Fibroblast of the aortic adventitia (primary cell): ENCODE measurements at places on chromosomes 5 and 9. TPM values are rescaled to one million over a fixed set of nuclear protein-coding genes. Genes with fewer than 3 reads are reported as not detected.
A peak's percentile ranks its signal among the peaks of the same experiment; 100 is the strongest.

The SMIM33 gene
- total RNA-seq = not detected in 2 replicates

The AQP7 gene
- total RNA-seq = 0.09 TPM in 1 of 2 replicates, not detected in the other

- DNase-seq = peak; percentile 54
Observed at GRCh38 chr5:124599028-124599973, 147.1 kb downstream of the ZNF608 start.

- peak; percentile 74 for DNase-seq
Observed at GRCh38 chr5:127012916-127013315, 17.4 kb downstream of the MARCHF3 start.
